KG1 (cell line): ENCODE measurements at places on chromosomes 1 and 21.

DNA sequence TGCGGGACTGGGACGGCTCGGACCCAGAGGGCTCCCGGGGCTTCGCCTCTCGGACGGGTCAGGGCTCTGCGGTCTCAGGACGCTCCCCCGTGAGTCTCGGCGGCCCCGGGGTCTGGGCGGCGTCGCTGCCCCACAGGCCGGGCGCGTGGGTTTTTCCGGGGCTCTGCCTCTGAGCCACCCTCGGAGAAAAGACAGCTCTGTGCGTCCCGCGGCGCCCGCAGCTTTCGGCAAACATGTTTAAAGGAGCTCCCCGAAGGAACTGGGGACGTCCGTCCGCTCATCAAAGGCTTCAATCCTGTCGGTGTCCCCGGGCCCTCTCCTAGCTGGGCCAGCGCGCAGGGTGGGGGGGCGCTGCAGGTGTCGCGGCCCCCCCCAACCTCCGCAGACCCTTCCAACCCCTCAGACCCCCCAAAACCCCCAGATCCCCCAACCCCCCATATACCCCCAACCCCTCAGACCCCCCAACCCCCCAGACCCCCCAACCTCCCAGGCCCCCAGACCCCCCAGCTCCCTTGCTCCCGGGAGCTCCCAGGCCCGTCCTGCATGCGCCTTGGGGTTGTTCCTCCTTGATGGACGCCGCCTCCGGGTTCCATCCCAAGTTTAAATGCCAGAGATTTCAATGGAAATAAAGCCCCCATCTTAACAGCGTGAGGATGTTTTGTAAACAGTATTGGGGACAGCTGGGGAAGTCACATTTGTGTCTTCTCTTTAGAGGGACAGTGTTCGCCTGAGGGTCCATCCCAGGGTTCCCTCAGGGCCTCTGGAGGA lies 996 bp upstream of the C1orf159 start:
- no peak for DNase-seq

DNA sequence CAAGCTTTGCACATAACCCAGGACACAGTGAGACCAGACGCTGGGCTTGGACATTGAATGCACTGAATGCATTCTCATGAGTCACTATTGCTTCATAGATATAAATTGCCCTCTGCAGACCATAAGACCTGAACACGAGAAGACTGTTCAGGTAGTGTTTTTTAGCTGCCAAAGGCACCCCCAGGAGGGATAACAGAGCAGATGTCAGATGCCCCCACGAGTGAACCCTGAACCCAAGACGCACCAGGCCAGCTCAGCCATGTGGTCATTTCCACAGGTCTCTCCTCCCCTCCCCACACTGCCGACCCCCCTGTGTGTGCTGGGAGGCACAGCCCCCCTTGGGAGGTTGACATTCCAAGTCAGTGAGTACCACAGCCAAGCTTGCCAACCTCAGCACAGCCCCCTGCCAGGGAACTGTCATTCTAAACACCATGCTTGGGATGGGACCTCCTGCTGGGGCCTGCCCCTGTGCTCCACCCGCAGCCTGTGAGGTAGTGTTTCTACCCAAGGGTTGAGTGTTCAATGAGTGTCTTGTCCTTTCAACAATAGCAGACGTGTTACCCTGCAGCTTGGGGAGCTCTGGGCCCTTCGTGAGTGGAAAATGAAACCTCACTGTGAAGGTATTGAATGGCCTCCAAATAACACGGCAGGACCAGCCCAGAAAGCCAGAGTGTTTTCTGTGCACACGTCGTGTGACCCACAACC lies 68.2 kb downstream of the PSMG1 start:
- DNase-seq = no peak

GRCh38 chr1:149917571-149918144 lies at the start of gene SV2A:
Gene SV2A (minus strand): TSS chr1:149917844. CDS start chr1:149913840, 4,004 bp downstream.
- no peak for DNase-seq

GRCh38 chr1:59032228-59032627 lies 248.4 kb upstream of the JUN start:
- no peak for DNase-seq

DNA sequence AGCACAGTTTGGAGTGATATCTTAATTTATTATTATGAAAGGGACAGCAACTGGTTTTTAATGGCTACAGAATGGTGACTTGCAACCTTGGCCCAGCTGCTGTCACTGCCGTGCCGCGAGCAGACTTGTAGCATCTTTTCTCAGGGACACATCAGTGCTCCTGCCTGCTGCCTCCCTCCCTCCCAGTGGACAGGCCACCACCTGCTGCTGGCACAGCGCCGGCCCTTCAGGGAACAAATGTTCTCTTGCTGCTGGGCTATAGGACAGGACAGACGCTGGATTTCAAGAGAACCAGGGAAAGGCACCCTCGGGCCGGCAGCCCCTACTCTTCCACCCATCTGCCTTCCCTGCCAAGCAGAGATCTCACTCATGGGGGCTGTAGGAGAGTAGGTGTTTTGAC lies 413.8 kb upstream of the NFIA start:
- DNase-seq = no peak
